ENCODE measurements at places on chromosomes 12 and 14.

DNA sequence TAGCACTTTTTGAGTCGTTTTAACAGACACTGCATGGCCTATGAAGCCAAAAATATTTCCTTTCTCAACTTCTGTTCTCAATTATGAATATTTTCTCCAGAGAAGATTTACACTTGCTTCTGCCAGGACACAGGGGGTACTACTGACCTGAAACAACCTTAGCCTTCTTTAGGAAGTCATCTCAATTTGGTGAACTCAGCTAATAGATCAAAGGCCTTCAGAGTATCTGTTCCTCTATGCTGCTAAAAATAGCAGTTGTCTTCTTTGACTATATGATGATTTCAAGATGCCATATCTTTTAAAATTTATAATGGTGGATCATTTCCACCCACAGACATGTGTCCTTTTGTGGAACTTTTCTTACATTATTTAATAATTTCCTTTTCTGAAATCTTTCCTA, 14.0 kb upstream of the NDUFA12 start:
- DNase-seq: no peak

DNA sequence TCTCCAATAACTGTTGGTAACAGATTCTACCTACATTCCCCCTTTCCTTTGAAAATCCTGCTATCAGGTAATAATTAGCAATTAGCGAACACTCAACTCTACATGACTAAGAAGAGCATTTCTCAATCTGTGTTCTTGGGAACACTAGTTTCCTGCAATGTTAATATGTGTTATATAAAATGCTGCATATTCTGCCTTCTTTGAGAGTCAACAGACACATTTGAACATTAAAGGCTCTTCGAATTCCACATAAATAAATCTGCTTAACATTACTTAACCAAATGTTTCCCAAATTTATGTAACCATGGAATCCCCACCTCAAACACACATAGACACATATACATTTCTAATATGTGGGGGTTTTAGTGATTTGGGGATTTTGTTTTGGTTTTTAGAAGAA, 41.2 kb upstream of the G2E3 start:
- DNase-seq: no peak

DNA sequence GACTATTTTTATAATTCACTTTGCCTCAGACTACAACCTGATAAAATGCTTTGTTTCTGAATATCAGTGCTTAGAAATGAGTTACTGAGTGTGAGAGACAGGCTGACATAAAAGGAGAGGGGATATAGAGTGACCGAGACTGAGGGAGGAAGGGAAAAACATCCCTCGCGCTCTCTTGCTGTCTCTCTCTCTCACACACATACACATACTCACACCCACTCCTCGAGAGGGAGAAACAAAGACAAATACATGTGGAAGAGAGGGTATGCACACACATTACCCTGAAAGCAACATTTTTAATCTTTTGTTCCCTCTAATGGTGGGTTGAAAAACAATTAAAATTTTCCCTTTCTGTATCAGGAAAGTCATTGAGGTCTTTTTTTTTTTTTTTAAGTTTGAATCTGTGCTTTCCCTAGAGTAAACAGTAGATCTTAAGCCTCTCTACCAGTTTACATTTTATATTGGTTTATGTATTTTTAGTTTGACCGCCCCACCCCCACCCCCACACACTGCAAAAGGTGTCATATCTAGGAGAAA, 45.3 kb downstream of the FRS2 start:
- no peak for DNase-seq

GRCh38 chr12:23855813-23856212, 93.7 kb downstream of the SOX5 start:
- DNase-seq: no peak

DNA sequence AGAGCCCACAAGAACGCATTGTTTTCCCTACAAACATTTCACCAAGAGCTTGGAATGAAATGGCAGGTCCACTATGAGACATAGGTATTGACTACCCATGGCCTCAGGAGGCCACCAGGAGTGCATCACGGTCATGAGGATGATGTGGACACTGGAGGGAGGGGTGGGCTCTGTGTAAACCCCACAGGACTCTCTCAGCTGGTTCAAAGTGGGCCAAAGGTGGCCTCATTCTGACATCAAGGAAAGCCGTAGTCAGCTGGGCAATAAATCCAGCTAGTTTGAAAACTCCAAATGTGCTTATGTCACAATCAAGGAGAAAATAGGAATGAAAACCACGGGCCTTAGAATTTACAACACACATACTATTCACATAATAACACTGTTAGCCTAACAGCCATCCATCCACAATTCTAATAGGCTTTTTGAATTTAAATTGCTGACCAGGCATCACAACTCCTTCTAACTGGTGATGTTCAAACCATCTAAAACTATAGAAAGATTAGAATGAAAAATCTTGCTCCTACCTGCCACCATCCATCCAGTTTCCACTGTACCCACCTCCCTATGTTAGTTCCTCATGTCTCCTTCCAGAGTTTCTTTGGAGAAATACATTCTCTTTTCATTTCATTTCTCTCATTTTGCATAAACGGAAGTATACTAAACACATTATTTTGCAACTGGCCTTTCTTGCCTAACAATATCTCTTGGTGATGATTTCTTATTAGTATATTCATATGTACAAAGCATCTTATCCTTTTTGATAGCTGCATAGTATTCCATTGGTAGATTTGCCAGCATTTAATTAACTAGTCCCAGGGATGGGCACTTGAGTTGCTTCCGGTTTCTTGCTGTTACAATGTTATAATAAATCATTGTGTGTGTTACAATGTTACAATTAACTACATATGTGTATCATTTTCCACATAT, 21.5 kb downstream of the CMKLR1 start:
- no peak for DNase-seq

GRCh38 chr12:69254862-69255261, 15.5 kb downstream of the CPSF6 start:
- no peak for DNase-seq

DNA sequence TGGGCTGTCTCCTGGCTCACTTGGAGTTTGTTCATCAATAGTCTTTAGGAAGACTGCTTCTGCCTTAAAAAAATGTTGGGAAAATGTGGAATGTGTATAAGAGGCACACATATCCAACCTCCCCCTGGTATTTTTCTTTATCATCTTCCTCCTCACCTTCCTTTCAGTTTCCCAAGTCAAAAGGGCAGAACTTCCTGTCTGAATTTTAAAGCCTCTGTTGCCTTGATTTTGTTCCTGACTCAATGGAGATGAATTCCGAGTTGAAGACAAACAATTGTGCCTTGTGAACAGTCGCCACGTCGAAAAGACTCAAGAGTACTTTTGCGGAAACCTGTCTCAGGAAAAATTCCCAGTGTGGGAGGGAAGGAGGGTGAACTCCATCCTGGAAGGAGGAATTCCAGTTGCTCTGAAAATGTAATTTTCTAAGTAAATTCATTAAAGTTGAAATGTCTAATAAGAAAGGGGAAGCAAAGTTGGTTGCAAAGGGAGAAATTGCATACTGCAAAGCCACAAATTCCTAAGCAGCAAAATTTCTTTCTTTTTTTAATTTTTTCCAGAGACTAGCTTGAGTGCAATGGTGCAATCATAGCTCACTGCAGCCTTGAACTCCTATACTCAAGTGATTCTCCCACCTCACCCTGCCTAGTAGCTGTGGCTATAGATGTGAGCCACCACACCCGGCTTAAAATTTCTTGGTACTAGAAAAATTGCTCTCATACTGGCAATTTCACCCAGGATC, 50.2 kb upstream of the ELK3 start:
- DNase-seq: no peak

DNA sequence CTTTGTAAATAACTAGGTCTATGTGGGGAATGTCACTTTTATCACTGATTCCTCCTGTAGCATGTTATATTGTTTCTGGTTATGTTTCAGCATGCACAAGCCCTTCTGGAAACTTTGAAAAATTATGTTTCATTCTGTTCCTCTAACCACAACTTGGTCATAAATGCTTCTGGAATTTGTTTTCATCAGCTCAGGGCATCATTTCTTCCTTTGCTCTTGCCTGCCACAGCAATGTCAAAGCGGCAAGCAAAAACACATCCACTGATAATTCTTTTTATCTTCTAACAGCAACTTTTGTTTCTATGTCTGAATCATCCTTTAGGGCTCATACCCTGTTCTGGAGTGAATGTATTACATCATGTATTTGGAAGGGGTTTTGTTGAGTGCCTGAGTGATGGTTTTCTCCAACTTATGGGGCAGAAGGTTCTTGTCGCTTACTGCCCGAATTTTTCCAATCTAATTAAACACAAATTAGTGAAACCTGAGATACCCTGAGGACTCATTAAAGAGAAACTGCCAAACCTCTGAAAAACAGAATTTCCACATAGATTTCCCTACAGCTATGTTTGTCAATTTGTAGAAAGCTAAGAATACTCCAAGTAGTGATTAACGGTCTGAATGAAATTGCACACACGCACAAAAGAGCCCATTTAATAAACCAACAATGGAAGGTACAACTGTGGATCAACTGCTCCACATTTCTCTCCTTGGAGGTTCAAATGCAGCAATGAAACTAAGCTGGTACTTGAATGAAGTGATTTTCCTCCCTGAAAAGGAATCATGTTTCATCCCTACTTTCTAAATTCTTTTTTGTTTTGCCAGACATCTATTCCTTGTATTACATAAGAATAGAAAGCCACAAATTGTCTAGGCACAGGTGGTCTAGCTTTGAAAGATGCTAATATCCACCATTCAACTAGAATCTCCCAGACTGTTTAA, 173.5 kb upstream of the KRR1 start:
- DNase-seq: no peak

DNA sequence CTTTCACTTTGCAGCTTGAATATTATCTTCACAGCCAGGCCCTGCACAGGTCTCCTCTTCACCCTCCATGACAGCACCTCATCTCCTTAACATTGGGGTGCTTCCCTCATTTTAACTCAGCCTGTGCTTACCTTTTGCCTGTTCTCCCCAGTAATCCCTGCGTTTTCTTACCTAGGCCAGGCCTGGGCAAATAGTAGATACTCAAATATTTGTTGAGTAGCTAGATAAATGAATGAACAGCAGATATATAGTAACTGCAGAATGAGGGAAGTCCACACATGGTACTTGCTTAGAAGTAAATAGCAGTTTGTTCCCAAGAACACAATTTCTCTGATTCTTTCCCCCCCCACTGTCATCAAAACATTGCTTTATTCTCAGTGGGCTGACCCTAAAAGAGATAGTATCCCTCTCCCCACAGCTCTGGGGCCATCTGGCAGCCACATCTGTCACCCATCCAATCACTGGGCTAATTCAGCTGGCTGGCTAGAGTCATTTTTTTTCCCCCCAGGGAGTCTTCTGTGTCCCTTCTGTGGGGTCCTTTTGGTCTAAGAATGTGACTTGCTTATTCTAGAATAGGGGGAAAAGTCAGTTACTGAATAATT, 43.2 kb downstream of the APPL2 start:
- DNase-seq: no peak

GRCh38 chr12:65665817-65666216, 158.5 kb upstream of the HMGA2 start:
- no peak for DNase-seq

DNA sequence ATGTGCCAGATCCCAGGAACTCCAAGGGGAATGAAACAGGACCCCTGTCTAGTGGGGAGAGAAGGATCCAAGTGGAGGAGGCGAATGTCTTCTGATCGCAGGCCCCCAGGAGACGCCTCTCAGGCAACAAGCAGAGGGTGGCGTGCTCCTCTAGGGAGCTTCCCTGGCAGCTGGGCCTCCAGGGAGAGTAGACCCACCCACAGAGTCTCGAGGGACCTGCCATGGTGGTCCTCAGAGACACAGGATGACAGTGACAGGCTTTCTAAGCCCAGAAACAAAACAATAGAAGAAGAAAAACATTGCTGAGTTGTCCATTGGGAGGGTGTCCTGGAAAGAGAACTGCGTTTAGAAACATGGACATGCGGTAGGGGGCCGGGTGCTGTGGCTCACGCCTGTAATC, 140.6 kb upstream of the MAP1LC3B2 start:
- DNase-seq: no peak

GRCh38 chr12:12507121-12507520, 55.5 kb downstream of the DUSP16 start:
- DNase-seq: no peak

DNA sequence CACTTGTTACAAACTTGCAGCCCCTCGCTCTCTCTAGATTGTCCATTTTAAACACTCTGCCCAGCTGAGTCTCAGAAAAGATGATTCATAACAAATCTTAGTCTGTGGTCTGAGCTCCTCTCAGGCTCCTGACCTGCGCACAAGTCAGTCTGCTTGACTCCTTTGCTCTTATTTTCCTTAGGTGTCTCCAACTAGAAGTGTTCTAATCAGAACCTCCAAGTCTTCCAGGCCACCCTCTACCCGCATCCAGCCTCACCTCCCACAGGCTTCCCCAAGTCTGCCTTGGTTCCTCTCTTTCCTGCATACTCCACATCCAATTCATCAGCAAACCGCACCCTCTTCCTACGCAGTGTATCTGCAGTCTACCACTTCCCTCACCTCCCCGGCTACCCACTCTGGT, 42.4 kb upstream of the BDKRB2 start:
- no peak for DNase-seq

- DNase-seq: no peak
Measured at GRCh38 chr12:31570880-31571279, 20.1 kb downstream of the DENND5B start.

GRCh38 chr14:101808020-101808641, 46.6 kb downstream of the PPP2R5C start:
- no peak for DNase-seq

DNA sequence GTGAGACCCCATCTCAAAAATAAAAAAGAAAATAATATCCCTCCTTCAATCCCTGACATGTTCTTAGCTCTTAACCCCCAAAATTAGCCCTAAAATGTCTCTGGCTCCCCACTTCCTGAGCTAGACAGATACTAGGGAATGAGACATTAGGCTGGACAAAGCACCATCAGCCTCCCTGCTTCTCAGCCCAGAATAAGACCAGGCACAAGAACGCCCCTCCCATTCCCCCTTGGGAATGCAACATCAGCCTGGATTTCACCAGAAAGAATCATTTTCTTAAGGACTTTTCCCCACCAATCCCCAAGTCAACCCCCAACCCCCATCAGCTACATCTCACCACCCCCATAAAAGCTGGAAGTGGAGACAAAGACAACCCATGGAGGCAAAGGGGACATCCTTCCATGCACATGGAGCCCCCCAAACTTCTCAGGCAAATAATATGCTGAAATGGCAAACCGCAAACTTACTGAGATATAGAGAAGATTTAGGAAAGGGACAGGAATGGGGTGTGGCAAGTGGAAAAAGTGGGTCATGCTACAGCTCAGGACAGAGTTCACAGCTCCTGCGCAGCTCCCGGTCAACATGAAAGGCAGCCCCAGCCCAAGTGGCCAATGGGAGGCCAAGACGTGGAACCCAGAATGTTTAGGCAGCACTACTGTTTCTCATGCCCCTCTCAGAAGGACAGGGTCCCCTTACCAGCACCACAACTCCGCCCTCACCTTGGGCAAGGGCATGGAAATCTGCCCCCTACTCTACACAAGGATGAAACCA, 2.7 kb downstream of the CHD4 start:
- DNase-seq: no peak

DNA sequence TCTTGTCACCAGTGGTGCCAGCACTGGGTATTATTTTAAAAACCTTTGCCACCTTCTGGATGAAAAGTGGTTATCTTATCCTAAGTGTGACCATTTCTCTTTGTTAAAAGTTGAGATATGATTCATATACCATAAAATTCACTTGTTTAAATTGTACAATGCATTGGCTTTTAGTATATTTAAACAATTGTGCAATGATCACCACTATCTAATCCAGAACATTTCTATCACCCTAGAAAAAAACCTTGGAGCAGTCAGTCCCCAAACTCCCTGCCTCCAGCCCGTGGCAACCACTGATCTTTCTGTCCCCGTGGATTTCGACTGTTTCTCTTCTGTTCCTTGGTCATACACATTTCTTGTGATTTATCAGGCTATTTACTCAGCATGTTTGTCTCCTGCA, 28.3 kb downstream of the SH2B3 start:
- DNase-seq: no peak

GRCh38 chr12:89493670-89494302, 30.8 kb downstream of the GALNT4 start:
- DNase-seq: no peak

Measured in stimulated activated CD8-positive, alpha-beta memory T cell treated with anti-CD3 and anti-CD28 coated beads, Interleukin-15, amount 100 ng/mL, for 48 hours (primary cell).